Omental fat pad (tissue), 4 donors: ENCODE measurements at places on chromosomes 3 and 15.

- DNase-seq: no peak
Observed at GRCh38 chr3:188041193-188041592, 112.8 kb upstream of the LPP start.

DNA sequence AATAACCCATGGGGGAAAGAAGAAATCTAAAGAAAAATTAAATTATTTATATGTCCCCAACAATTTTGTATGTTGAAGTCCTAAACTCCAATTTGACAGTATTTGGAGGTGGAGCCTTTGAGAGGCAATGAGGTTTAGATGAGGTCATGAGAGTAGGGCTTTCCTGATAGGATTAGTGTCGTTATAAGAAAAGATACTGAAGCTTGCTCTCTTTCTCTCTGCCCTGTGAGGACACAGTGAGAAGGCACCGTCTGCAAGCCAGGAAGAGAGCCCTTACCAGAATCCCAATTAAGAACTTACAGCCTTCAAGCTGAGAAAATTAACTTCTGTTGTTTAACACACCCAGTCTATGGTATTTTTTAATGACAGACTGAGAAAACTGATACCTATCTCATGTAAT, 16.1 kb upstream of the OR5AC2 start:
- no peak for DNase-seq

- DNase-seq: no peak
Observed at GRCh38 chr15:70533931-70534742, 229.2 kb downstream of the UACA start.

DNA sequence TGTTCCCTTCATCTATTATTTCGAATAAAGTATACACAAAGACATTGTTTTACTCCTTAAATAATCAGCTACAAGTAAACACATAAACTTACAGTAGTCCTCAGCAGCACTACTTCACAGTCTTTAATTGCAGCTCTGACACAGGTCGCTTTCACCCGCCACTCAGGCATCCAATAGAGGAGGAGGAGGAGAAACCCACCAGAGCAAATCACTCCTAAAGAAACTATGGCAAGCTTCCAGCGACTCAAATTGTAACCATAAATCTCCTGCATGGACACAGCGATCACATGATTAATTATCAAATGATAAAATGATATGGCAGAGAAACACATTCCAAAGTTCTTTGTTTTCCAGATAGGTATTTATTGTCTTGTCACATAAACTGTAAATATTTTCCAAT, 26.2 kb downstream of the ATP13A3 start:
- no peak for DNase-seq

DNA sequence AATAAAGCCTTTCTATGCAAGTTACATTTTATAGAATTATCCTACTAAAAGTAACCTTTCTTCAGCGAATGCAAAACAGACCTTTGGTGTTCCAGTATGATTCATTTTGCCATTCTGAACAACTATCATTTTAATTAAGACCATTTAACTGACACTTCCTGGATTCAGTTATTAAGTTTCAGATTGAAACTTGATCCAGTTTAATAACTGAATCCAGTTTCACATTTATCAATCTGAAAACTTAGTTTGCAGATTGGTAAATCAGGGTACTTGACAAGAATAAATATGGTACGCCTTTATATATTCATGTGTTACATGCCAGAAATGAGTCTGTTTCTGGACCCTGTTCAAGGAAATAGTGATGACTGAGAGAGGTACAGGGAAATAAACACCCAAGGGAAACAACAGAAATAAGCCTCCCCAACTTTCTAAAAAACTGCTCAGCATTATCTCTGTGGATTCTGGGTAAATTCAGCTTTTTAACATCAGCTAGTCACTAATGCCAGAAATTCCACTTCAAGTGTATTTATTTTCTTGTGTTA, 23.3 kb upstream of the NFKBIZ start:
- no peak for DNase-seq

DNA sequence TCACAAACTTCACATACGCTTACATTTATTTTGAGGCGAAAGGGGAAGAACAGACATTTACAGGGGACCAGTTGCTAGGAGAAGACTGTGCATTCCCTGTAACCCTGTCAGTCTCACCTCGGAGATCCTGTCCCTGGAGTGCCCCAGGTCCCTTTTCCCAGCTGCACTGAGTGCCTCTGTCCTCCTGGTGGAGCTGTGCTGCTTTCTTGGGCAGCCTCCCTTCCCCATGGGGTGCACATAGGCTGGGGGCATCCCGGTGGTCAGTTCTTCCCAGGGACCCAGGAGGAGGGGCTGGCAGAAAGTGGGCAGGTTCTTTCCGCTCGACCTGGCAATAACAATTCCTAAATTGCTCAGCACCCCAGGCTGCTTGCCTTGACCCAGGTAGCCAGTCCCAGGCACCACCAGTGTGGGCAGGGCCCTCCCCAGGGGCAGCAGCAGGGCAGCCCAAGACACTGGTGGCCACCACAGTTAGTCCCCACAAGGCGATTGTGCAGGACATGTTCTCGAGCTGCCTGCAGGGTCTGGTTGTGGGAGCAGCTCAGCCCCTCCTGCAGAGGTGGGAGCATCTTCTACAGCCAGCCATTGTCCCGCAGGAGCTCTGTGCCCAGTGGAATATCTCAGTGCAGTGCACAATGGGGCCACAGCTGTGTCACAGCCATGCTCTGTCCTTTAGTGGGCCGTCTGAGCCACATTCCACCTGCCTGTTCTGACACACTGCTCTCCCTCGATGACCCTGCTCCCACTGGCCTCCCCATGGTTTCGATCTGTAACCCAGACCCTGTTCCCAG, 36.3 kb downstream of the APBA2 start:
- no peak for DNase-seq

- no peak for DNase-seq
Observed at GRCh38 chr3:112735926-112736325, 95.0 kb upstream of the CCDC80 start.
